ENCODE measurements at places on chromosomes 4 and X.

- DNase-seq, result no peak
These were observed 3.9 kb upstream of the LDOC1 start for GRCh38 chrX:141180851-141181250.

DNA sequence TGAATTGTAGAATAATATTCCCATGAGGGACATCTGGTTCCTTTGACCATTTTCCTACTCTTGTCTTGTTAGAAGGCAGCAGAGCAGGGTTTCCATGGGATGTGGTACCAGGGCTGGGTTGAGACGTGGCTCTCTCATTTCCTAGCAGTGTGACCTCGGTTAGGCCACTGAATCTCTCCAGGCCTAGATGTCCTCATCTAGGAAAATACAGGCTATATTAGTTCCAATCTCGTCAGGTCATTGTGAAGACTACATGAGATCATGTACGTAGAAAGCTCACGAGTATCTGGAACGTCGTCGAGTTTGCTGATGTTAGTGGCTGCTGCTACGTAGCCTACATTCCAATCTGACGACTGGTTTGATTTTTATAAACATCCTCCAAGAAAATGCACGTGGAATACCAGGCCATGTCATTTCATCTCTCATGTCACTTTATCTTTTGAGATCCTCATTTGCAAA, 278.2 kb upstream of the GATB start:
- DNase-seq, result no peak

GRCh38 chr4:15792974-15793373, 14.8 kb downstream of the CD38 start:
- no peak for DNase-seq

GRCh38 chrX:9430346-9430921, 34.4 kb upstream of the TBL1X start:
- no peak for DNase-seq

DNA sequence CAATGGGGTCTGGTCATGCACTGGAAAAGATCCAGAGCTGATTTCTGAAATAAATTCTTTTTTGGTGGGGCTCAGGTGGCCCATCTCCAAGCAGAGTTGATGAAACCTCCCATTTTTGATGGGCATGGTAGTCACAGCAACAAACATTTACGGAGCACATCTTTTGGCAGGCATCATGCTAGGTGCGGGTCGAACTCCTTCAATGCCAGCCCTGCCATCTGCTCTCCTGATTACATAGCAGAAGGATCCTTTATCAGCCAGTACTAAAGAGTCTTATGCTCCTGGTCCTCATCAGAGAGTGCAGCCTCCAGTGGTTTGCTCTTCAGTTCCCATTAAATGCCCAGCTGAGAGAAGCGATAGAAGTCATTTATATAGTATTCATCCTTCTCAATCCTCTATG, 121.7 kb downstream of the GRXCR1 start:
- DNase-seq, result no peak

GRCh38 chr4:158859661-158860060, 90.8 kb downstream of the FNIP2 start:
- DNase-seq, result no peak

GRCh38 chrX:104922206-104922621, 298.3 kb downstream of the TEX13A start:
- peak; percentile 8 for DNase-seq

DNA sequence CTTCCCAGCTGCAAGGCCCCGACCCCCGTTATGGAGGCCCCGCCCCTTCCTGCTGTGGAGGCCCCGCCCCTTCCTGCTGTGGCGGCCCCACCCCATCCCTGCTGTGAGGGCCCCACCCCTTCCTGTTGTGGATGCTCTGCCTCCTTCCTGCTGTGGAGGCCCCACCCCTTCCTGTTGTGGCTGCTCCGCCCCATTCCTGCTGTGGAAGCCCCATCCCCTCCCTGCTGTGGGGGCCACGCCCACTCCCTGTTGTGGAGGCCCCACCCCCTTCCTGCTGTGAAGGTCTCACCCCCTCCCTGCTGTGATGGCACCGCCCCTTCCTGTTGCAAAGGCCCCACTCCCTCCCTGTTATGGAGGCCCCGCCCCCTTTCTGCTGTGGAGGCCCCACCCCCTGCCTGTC, 104.9 kb upstream of the PSAPL1 start:
- no peak for DNase-seq

DNA sequence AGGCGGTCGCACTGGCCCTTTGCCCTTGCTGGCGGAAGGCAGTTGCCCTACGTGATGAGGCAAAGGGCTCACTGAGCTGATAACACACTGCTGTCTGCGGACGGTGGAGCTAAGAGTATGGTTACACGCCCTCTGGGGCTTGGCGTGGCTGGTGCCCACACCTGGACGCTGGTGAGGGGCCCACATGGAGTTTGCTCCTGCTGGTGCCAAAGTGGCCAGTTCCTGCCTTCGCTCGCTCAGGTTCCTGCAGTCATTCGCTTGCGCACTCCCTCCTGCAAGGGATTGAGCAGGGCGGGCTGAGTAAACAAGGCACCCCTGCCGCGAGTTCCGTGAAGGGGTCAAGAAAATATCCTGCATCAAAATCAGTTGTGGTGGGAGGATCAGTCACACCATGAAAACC, 18.4 kb downstream of the SPARCL1 start:
- DNase-seq, result no peak

- DNase-seq, result no peak
These were observed 106.8 kb downstream of the UCHL1 start for GRCh38 chr4:41363384-41363981.

DNA sequence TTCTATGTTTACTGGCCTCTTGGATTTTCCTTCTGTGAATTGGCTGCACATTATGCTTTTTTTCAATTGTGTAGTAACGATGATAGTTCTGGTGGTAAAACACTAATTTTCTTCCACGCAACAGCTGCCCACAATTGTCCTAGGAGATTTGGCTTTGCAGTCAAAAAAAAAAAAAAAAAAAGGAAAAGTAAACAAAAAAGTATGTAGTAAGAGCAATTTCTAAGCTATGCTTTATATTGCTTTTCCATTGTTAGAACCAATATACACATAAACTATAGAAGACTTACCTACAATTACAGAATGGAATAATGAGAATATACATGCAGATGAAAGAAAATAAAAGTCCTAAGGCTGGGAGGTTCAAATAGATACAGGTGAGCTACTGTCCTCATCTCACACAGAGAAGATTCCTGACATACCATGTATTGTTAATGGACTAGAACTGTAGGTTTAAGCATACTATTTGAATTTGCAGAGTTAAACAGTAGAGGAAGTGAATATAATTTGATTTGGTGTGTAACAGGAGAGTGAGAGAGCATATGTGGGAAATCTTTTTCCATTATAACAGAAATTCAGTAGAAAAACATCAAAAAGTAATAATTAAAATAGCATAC, 976.2 kb downstream of the RAB28 start:
- no peak for DNase-seq

- no peak for DNase-seq
These were observed 10.4 kb upstream of the DRD5 start for GRCh38 chr4:9771034-9771433.

- no peak for DNase-seq
These were observed 66.3 kb upstream of the PUDP start for GRCh38 chrX:7214251-7214650.

DNA sequence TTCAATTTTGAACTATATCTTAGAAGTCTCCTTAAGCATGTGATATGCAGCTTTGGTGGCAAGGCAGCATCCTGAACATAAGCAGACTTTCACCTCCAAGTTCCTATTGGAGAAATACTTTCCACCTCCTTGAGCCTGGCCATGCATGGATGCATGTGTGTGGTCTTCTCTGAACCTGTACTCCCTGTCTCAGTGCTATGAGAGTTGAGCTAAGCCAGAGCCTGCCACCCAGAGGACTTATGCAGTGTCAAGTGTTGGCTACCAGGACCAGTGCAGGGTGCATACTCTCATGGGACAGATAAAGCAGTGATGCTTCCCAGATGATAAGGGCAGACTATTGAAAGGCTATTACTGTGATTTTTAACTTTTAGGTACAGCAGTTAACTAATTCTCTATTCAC, 105.6 kb downstream of the TSPAN7 start:
- DNase-seq, result no peak

DNA sequence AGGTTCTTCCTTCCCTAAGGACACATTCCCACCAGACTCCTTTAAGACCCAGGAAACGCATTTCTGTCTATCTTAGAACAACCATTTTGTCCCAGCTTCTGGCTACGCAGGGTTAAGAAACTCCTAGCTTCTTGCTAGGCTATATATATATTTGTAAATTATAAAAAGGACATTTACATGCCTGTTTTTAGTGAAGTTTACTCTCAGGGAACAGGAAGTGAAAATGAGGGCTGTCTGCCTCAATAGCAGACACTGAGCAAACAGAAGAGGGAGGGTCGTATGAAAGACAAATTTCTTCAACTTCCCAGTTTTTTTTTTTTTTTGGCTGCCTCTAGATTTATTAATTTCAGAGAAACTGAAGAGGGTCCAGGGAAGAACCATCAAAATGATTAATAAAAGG, 9.3 kb upstream of the FRMPD3 start:
- DNase-seq, result no peak

DNA sequence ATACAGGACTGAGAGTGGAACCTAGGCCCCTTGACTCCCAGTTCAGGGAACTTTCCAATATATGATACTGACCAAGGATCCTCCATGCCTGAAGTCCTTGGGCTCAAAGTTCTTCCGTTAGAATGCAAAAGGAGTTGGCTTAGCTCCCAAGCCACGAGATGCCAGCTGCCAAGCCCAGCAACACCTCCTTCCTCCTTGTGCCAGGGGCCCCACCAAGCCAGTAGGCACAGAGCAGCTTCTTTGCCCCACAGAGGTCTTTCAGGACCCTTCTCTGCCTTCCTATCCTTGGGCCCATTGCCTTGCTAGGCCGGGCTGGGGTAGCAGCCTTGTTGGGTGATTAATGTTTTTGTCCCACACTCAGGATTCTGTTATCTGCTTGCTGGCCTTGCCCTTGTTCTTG, 105.6 kb downstream of the EFNB1 start:
- no peak for DNase-seq

DNA sequence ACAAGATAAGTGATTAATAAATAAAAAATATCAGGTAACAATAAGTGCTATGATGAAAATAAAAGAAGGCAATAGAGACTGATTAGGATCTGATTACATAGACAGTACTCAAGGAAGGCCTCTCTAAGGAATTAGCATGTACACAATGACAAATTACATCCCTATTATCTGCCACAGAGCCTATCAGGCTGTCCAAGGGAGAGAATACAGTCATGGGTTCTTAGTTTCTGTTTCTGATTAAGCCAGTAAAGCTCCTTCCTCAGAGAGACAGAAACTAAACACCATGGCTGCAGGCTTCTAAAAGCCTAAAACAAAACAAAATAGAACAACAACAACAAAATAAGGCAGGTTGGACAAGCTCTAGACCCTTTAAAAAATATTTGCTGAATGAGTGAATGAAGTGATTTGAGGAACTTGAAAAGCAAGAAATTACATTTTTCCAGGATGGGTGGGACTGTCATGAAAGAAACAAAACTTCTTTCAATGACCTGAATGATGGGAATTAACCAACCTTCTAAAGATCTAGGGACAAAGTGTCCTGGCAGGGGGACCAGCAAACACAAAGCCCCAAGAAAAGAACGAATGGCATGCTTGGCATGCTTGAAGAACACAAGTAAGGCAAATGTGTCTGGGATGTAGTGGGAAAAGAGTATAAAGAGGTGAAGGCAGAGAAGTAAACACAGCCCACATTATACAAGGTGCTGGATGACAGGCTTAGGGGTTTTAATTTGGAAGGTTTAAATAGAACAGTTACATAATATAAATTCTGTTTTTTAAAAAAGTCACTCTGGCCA, 44.1 kb downstream of the NAA11 start:
- no peak for DNase-seq

GRCh38 chrX:8306291-8306925, 135.3 kb upstream of the VCX2 start:
- no peak for DNase-seq

DNA sequence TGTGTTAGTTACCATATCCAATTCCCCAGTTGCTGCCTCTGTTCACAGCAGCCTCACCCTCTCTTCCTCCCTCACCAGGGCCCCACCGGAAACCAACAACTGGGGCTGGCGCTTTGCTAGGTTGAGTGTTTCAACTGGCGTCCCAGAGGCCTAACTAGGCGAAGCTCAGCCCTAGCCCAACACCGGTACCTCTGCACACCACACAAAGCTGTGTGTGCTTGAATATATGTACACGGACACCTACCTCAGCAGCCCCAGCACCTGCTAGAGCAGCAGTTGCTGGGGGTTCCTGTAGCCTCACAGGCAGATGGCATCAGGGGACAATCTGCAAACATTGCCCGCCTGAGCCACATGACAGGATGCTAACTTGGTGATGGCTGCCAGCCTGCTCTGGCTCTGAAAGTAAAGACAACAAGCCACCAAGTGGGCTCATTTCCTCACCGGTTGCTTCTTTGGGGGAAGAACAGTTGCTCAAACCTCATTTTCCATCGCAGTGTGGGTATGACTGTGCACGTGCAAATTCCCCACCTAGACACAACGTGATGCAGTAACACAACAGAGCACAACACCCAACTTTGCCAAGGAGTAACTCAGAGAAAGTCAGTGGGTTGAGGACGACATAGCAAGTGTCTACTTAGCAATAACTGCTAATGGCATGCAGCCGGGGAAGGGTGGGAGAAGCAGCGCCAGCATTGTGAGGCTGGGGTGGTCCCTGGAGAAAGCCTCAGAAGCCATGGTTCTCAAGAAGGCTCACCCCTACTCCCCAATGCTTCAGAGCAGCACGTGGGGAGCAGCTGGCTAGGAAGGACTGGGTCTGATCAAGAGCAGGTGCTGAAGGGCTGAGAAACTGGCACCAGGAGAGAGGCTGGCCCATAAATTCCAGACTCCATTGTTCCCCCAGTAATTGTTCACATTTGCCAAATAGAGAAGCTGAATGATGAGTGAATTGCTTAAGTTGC, 139.5 kb downstream of the SH3KBP1 start:
- peak; percentile 65 for DNase-seq

DNA sequence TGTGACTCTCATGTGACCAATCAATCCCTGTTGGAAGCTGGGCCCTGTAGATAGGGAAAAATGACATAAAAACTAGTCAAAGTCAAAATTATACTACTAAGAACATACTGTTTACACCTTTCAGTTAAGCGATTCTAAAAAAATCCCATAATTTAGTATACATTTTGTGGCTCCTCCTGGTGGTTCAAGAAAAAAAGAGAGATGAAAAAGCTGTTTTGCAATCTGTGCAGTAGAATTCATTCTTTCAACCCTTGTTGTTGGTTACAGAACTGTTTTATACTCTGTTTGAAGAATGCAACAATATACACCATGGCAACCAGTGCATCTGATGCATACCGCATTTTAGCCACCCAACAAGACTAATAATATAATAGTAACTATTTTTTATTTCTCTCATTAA, 66.8 kb upstream of the ANK2 start:
- DNase-seq, result no peak

DNA sequence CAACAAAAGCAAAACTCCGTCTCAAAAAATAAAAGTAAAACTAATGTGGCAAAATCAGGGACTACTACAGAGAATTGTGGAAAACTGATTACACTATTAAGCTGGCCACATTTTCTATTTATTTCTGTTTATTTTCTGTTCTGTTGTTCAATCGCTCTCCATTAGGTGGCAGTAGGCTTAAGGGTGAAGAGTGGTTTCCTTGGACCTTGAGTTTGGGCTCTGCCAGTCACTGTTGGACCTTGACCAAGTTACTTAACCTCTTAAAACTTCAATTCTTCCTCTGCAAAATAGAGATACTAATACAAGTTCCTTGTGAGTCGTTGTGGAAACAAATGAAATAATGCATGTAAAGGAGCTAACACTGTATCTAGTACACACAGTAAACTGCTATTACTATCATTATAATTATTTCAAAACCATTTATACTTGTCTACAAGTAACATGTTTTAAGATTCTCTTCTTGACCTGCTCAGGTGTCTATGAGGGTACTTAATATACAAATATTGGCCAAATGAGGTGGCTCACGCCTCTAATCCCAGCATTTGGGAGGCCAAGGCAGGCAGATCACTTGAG, 15.2 kb downstream of the HSD17B11 start:
- no peak for DNase-seq

Data from activated naive CD4-positive, alpha-beta T cell (primary cell).